AG08395 (cell line): ENCODE measurements at places on chromosomes 4 and X.

GRCh38 chrX:118480172-118480571, 15.4 kb upstream of the DOCK11 start:
- no peak for DNase-seq

DNA sequence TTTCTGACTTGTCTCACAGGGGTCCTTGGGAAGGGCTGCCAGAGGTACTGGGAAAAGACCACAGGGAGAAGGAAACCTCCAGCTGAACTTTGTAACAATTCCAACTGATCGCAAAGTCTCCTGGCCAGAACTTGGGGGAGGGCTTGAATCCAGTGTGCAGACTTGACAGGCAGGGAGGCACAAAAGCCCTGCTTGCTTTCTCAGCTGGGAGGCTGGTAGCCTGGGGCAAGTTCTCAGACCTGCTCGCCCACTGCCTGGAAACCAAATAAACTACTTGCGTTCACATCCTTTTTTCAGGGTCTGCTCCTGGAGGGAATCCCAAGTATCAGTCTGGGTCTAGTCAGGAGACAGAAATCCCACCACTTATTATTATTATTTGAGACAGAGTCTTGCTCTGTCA, 48.0 kb upstream of the CASK start:
- no peak for DNase-seq

DNA sequence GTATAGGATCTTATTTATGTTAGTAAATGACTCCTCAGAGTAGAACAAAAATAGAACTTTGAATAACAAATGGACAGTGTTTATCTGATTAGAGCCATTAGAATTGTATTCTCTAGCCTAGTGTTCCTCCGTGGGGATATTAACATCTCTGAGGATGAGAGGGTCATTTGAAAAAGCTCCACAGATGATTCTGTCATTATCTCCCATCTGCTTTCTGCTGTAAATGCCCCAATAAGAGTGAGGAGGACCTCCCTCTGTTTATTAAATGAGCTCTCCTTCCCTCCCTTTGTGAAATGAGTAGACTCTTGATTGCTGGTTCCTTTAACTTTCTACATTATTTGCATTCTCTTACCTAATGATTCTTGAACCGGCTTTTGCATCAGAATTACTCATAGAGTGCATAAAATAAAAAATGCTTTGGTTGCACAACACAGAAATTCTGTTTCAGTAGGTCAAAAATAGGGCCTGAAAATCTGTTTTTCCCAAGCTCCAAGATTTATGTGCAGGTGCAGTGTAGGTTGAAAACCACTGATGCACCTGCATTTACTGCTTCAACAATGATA, 18.0 kb downstream of the GC start:
- no peak for DNase-seq

DNA sequence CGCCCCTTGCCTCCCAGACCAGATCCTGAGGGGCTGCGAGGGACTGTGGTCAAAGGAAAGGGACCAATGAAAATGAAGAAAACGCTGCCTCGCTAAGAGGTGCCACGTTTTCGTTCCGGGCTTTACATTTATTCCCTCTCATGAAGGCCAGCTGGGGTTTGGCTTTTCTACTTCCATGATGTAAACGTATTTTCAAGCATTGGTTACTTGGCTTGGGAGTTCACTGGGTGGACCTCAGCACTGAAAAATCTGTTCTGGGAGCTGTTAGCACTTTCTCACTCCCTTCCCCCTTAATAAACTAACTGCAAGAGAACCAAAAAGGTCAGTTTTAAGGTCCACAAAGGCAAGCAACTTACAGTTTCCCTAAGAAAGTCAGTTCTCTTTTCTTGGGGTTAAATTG, 40.6 kb upstream of the ADGRG2 start:
- DNase-seq: no peak

- no peak for DNase-seq
These were observed 63.8 kb downstream of the FAM47B start for GRCh38 chrX:35006361-35006760.

DNA sequence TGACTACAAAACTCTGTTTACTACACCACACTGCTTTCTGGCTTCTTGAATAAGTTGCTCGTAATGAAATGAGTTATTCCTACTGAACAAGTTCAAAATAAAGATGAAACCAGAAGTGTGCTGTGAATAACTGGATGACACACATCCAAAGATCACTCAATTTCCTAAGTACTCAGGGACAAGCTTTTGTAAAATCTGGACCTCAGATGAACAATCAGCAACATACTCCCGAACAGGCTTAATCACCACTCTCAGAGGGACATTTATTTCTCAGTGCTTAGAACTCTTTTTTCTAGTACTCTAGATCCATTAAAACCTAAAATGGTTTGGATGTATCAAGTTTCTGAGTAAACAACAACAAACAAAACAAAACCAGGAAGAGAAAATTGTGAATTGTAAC, 61.5 kb upstream of the EXOC1L start:
- DNase-seq: no peak

GRCh38 chr4:52157641-52158316, 106.7 kb downstream of the SPATA18 start:
- DNase-seq: peak; percentile 26

- DNase-seq: no peak
These were observed 60.4 kb downstream of the CASP3 start for GRCh38 chr4:184588893-184589292.

GRCh38 chrX:131840799-131841495, 182.2 kb upstream of the STK26 start:
- no peak for DNase-seq

DNA sequence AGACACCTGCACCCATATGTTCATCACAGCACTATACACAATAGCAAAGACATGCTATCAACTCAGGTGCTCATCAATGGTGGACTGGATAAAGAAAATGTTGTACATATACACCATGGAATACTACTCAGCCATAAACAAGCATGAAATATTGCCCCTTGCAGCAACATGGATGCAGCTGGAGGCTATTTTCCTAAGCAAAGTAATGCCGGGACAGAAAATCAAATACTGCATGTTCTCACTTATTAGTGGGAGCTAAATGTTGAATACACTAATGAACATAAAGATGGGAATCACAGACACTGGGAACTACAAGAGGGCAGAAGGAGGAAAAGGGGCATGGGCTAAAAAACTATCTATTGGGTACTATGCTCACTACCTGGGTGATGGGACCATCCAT, 278.5 kb downstream of the GPC3 start:
- DNase-seq: no peak

DNA sequence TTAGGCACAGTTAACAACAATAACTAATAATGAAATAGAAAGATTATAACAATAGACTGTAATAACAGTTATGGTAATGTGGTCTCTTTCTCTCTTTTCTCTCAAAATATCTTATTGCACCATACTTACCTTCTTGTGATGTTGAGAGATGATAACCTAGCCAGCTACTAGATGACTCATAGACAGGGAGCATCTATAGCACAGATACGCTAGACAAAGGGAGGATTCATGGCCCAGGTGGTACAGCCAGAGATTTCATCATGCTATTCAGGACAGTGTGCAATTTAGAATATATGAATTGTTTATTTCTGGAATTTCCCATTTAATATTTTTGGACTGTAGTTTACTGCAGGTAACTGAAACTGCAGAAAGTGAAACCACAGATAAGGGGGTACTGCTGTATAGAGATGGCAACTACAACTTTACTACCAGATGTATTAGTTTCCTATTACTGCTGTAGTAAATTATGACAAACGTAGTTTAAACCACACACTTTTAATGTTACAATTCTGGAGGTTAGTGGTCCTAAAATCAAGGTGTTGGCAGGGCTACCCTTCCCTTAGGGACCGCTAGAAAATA, 41.8 kb upstream of the MAGED1 start:
- no peak for DNase-seq

DNA sequence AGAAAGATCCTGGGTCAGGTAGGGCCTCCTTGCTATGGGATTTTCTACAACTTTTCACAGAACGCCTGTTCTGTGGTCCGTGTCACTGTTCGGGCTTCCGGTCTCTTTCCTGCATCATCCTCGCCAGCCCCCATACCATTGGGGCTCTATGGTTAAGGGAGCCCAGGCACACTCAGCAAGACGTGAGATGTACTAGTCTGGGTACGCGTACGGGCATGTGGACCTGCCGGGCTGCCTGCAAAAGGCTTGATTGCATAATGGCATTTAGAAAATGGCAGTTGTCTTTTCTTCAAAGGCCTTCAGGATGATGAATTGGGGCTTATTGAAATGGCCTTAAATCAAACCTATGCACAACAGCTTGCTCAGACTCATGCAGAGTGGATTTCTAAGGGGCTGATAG, 86.7 kb downstream of the CNGA2 start:
- no peak for DNase-seq

- DNase-seq: no peak
These were observed 19.5 kb upstream of the BOD1L1 start for GRCh38 chr4:13647031-13647430.

GRCh38 chr4:68883870-68884269, 67.7 kb downstream of the UGT2A3 start:
- no peak for DNase-seq

DNA sequence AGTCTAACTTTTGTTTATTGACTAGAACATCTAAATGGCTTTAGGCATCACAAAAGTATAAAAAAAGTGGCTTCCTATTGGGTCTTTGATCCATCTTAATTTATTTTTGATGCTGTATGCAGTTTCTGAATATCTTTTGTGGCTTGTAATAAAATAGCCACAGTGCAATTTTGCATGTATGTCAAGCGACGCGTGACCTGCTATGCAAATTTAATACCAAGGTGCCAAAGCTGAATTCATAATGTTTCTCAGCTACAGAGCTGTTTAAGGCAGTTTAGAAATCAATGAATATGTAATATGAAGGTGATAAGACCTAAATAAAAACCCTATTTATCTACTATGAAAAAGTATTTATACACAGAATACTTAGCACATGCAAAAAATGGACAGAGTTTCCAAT, 197.8 kb downstream of the AFF2 start:
- DNase-seq: no peak

DNA sequence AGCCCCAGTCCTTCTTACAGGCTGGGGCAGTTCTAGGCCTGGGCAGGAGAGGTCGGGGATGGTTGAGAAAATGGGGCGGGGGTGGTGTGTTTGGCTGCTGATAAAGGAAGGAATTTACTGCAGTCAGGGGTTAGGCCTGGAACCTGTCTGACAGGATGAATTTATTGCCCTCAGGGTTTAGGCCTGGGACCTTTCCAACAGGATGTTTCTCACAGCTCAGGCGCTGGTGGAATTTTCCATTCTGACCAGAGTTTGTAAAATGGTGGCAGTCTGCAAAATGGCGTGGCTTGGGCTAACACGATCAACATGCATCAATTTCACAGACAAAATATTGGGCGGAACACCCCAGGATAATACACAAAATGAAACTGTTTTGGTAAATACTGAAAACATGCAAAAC, 83.5 kb upstream of the SPIN4 start:
- no peak for DNase-seq

DNA sequence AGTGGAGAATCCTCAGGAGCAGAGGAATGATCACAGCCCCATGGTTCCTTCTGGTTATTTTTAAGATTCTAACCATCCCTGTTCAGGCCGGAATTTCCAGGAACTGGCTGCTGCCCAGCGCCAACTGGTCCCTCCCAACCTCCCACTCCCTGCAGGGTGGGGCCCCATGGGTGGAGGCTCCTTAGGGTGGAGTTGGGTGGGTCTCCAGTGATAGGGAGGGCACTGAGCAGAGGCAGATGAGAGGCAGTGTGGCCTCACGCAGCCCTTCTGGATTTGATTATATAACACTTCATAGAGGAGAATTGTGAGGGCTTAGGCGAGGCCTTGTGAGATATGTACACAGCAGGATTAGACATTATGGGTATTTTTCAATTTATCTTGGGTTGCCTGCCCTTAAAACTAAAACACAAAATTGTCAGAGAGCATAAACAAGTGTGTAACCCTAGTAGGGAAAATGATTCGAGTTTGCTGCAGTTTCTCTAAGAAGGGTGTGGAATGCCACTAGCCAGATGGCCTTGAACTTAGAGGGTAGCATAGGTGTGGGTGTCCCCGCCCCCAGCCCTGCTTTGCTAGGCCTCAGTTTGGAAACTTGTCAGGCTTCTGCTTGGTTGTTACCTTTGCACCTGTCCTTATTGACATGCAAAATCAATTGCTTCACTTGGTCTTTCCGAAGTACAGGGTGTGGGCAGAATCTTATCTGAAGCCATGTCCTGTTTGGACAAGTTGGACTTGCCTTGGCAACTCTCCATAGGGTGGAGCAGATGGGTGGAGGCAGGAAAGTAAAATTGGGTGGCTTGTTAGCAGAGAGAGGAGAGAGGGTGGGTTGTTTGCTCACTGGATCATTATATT, 9.4 kb downstream of the KLF3 start:
- peak; percentile 58 for DNase-seq

- no peak for DNase-seq
These were observed 2.6 kb downstream of the SEC24D start for GRCh38 chr4:118833192-118833820.

GRCh38 chr4:54784161-54784671, 126.5 kb downstream of the KIT start:
- peak; percentile 86 for DNase-seq

DNA sequence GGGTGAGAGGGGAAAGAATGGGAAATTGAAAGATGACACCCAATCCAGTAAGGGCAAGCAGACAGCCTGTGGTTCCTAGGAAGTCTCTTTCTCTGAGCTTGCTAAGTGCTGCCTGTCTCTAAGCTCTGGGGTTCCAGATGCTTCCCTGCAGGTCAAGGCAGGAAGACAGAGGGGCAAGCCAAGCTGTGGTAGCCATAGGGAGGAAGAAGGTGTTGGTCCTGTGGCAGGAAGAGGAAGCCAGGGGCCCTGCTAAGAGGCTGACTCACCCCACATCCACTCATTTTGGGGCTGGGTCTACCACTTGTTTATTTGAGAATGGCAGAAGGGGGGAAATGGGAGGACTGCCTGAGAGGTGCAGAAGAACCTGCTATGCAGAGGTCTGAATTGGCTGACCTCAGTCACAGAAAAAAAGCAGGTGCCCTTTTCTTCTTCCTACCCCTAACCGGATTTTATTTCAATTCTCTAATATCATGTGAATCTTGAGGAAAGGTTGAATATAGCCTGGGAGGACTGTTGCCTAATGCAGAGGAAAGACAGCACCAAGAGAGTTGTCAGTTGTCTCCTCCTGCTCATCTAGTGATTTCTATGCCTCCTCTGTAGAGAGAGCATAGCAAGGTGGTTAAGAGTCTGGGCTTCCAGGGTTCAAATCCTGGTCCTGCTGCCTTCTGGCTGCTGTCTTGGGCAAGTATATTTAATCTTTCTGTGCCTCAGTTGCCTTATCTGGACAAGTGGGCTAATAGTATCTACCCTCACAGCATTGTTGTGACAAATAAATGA, 27.4 kb downstream of the HOPX start:
- DNase-seq: no peak
